ENCODE measurements at places on chromosomes 6 and 20.

- DNase-seq, result no peak
Observed at GRCh38 chr6:27651371-27651732, 178.4 kb upstream of the ZNF184 start.

DNA sequence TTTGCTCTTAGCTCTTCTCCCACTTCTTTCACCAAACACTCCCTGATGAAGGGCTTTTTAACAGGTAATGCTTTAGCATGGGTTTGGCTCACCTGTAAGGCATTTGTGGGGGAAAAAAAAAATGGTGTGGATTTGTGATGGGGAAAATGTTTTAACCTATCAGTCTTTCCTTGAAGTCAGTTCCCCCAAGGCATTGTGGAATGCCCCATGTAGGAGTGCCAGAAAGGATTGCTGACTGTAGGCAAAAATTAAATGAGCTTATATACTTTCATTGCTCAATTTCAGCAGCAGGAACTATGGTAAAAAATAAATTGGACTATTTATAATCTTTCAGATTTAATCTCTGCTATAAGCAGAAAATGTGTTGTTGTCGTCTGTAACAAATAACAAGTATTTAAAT, 10.6 kb upstream of the SASH1 start:
- no peak for DNase-seq

- no peak for DNase-seq
Observed at GRCh38 chr6:89554106-89554505, 84.4 kb downstream of the LYRM2 start.

- DNase-seq, result no peak
Observed at GRCh38 chr6:30903236-30903635, 4.8 kb upstream of the GTF2H4 start.

Measured in NCI-H526 (cell line).